ENCODE measurements at places on chromosomes 7 and 10. TPM values are rescaled to one million over a fixed set of nuclear protein-coding genes. Genes with fewer than 3 reads are reported as not detected.

The PHTF2 gene
- 44.8 TPM for total RNA-seq

GRCh38 chr7:47038621-47039020, 543.3 kb downstream of the TNS3 start:
- DNase-seq: no peak

DNA sequence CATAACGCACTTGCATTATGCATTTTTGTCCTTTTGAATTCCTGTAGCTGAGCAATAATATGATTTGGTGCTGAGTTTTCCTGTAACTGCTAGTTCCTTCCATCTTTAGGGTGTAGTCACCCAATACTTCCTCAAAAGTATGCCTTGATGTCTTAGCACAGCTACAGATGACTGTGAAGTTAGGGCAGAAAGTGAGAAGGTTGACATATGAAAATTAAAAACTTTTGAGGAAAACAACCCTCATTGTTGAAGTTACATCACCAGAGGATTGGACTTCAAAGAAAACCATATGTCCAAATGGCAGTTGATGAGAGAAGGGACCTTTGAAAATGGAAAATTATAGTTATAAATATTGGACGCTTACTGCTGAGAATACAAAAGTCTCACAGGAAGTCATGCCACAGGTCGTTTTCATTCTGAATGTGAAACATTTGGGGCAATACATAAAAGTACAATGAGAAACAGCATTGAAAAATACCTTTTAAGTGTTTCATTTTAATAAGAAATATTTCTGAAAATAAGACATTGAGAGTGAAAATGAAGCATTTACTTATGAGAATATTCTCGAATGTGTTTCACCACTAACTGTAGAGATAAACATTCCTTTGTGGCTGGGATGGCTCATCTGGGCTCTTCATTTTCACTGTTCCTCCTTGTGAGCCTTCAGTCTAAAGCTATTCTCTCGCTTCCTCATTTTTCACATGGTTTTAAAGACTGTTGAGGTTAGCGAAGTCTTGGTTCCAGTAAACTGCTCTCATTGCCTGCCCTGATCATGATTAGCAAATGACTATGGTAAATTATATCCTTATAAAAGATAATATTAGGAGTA, 61.4 kb upstream of the NME8 start:
- DNase-seq: peak; percentile 72

DNA sequence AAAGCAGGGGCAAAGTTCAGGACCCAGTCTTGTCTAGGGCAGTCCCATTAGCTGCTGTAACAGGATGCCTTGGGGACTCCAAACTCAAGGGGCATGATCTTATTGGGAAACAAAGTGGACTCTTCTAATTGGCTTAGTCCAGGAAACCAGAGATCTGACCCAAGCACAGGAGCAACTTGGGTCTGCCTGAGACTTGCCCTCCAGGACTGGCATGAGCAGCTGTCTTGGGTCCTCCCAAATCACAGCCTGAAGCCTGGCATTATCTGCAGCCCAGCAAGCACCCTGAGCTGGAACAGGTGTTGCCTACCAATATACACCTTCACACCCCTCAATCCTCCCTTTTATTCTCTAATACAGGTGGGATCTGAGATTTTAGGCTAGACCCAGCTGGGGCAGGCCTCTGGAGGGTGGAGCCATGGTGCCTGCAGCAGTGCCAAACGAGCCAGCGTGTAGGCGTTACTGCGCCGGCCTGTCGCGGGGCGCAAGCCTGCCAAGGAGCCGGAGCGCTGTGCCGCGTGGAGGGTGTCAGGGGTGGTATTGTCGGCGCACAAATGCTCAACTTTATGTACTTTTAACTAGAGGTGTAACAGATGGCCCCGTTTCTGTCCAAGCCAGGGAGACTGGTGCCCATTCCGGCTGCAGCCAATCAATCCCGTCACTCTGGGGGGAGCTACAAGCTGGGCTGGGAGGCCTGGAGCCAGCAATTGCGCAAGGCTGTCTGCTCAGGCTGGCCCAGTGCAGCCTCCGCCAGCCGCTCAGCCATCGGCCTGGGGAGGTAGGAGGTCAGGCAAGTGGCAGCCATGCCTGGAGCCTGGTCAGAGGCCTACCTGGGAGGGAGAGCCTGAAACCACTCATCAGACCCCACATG, 12.8 kb upstream of the LBX1 start:
- no peak for DNase-seq

- DNase-seq: no peak
These were observed 106.4 kb upstream of the GPR26 start for GRCh38 chr10:123559823-123560092.

DNA sequence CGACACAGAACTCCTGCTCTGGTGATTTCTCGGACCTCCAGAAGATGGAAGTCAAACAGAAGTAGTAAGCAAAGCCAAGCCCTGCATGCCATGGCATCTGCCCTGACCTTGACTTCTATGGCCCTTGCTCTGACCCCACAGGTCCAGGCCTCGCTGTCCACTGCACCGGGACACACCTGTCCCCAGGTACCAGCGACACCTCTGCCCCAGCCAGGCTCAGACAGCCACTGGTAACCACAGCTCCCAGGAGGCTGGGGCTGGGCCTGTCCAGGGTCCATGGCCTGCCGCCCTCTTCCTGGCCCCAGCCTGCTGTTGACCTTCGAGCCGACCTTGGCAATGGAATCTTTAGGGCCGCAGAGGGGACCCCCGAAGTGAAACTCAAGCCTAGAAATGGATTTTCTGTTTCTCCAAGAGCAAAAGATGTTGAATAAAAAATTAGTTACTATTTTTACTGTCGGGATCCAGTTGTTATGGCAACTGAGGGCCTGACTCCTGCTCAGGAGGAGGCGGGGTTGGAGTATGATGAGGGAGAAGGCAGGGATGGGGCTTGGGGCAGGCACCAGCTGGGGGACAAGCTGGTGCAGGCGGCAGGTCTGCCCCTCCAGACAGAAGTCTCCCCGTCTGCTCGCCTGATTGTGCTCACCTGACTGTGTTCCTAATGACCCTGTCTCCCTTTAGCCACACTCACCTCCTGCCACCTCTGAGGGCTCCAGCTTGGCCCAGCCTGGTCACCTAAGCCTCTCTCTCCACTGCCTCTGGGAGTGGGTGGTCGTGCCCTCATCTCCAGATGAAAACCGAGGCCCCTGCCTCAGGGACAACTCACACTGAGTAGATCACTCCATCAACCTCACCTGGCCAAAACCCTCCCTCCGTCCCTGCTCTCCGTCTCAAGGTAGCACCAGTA, 4.1 kb upstream of the MMD2 start:
- DNase-seq: no peak

DNA sequence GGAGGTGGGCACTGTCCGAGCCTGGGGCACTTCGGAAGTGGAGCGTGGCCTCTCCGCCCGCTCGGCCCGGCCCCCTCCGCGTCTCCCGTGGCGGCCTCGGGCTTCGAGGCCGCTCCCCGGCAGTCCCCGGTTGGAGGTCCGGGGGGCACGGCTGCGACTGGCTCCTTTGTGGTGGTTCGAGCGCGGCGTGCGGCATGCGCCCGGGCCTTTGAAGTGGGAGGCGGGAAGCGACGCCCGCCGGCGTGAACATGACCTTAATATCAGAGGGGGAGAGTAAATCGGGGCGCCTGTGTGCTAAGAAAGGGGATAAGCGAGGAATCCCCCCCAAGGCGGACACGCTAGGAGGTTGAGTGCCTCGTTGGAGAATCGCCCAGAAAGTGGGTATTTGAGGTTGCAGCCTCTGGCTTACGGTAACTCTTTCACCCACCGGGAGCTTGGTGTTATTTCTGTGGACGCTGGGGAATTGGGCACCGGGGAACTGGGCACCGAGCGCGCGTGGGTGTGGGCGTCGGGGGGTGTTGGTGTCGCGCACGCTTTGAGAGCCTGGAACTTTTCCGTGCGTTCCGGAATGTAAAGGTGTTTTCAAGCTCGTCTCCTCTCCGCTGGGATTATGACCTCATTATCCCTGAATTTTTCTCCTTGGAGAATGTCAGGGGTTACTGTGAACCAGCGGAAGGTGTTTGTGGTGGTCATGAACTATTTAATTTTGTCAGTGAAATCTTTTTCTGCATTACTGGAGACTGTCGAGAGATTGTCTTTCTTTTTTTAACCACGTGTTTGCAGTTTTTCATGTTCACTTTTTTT, 660 bp downstream of the SUV39H2 start:
- DNase-seq: no peak

All from B cell (primary cell).